Activated naive CD4-positive, alpha-beta T cell treated with Interleukin-2 at 50 U/mL for 16 hours (primary cell): ENCODE measurements at places on chromosomes 3 and 15.

DNA sequence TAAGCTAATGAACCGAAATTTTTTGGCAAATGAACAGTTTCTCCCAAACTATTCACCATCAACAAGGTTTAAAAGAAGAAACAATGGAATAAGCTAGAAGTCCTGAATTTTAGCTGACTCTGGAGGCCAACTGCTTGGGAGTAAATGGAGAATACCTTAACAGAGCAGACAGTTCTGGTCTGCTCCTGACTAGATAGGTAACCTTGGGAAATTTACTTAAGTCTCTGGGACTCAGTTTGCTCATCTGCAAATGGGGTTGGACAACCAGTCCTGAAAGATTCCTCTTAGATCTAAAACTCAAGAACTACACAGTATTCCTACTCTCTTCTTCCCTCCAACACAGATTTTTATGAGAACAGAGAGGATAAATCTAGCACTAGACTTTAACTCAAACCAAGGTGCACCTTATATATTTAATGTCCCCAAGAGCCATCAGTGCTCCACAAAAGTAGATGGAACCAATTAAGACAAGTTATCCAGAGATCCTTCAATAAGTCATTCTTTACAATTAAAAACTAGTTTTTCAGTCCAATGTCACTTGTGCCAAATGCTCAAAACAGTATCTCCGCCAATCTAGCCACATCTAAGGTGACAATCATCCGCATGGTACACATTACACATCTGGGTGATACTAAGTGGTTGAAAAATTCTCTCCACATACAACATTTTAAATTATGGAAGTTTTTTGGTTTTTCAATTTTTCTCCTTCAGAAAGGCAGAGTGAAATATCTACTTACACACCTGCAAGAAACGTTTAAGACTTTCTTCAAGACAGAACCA, 1.5 kb downstream of the RHOA start:
- DNase-seq: no peak

GRCh38 chr3:36132214-36132613, 248.1 kb upstream of the STAC start:
- DNase-seq: no peak

GRCh38 chr3:194156095-194156494, 20.1 kb downstream of the HES1 start:
- DNase-seq: no peak

DNA sequence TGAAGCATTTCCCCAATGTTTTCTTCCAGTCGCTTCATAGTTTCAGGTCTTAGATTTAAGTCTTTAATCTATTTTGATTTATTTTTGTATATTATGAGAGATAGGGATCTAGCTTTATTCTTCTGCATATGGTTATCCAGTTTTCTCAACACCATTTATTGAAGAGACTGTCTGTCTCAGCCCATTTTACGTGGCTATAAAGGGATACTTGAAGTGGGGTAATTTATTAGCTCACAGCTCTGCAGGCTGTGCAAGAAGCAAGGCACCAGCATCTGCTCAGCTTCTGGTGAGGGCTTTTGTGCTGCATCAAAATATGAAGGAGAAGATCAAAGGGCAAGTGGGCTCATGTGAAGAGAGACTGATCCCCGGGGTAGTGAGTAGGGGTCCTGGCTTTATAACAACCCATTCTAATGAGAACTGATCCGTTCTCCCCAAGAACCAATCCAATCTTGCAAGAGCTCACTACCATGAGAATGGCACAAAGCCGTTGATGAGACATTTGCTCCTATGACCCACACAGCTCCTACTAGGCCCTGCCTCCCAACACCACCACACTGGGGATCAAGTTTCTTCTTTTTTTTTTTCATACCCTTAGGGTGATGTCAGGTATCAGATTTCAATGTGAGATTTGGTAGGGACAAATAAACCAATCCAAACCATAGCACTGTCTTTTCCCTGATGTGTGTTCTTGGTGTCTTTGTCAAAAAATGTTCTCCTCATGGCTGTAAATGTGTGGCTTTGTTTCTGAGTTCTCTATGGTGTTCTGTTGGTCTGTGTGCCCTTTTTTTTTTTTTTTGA, 63.2 kb downstream of the IQGAP1 start:
- no peak for DNase-seq

- no peak for DNase-seq
Observed at GRCh38 chr3:171415070-171415469, 45.1 kb downstream of the TNIK start.

GRCh38 chr15:61748529-61748928, 311.7 kb downstream of the VPS13C start:
- no peak for DNase-seq

DNA sequence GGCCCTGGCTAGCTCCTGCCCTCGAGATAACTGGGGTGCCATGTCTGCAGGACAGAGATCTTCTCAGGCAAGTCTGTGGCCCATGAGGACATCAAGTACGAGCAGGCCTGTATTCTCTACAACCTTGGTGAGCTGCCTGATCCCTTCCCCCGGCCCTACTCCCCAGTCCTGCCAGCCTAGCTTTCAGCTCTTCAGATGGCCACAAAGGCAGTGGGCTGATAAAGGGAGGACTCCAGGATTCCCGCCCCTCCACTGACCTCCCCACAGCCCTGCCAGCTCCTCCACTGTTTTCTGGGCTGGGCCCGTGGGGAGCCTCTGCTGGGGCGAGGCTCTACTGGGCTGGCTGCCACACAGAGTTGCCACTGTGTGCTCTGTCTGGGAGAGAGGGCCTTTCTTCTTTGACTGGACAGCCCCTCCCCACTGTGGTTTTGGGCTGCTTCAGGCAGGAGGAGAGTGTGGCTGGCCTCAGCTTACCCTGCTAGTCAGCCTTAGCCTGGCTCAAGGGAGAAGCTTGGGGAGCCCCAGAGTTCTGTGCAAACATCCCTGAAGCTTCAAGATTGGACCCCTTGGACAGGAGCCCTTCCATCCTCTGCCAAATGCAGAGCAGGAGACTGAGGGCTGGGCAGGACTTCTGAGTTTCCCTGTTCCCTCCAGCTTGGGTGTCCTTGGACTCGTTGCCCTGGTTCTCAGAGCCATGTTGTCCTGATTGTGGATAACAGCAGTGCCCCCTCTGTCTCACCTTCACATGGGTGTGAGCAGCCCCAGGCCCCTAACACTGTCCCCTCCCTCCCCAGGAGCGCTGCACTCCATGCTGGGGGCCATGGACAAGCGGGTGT, 24.4 kb downstream of the PTPN23 start:
- no peak for DNase-seq
